ENCODE measurements at places on chromosomes 1 and 21. TPM values are rescaled to one million over a fixed set of nuclear protein-coding genes. Genes with fewer than 3 reads are reported as not detected.

- H3K27ac ChIP-seq = no peak overlapping the region
- H3K4me1 ChIP-seq = no peaks in the 10 kb centered on the region
- H3K36me3 ChIP-seq = peaks cover 10% of the 10 kb centered on the region
- no peak overlapping the region for H3K4me3 ChIP-seq
Observed at GRCh38 chr1:40267767-40268187, 9.7 kb downstream of the ZMPSTE24 start.

ARTN gene
- total RNA-seq = not detected

- no peak overlapping the region for H3K27ac ChIP-seq
- no peaks in the 10 kb centered on the region for H3K36me3 ChIP-seq
- peaks cover 91% of the 10 kb centered on the region for H3K4me1 ChIP-seq
- H3K27me3 ChIP-seq = peaks cover 4% of the 10 kb centered on the region
- no peak overlapping the region for H3K4me3 ChIP-seq
- DNase-seq = no peak
Observed at GRCh38 chr21:44931137-44931500, 8.7 kb upstream of the SLX9 start.

DNA sequence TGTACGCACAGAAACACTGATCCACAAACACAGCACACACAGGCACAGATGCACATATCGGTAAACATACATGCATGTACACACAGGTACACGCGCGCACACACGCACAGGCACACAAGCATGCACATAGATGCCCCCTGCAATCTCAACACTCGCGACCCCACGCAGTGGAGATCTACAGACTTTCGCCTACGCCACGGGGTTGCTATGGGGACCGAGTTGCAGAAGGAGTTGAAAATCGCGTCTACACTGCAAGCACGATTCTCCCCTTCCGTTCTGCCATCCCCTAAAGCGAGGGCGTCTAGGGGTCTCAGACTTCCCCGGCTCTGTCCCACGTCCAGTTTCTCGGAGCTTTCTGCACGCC lies 826 bp downstream of the TRIM17 start:
- no peaks in the 10 kb centered on the region for H3K27me3 ChIP-seq
- H3K36me3 ChIP-seq = no peaks in the 10 kb centered on the region
- peaks cover 26% of the 10 kb centered on the region for H3K4me1 ChIP-seq
- peak overlapping the region; percentile 40 for H3K4me3 ChIP-seq
- no peak for DNase-seq
- H3K27ac ChIP-seq = no peak overlapping the region

MAEL gene
- not detected for total RNA-seq

IL22RA1 gene
- 2.1 TPM for total RNA-seq

- peak within 1 kb of the TSS; percentile 12 for H3K27ac ChIP-seq
- H3K4me3 ChIP-seq = peak within 1 kb of the TSS; percentile 58
- DNase-seq = peak; percentile 62
- H3K27me3 ChIP-seq = 0 out of 3 replicates have a peak, but pooled peaks cover 9% of the 10 kb centered on the region
- H3K36me3 ChIP-seq = no peaks in the 10 kb centered on the region
- H3K4me1 ChIP-seq = peaks cover 80% of the 10 kb centered on the region
Observed at GRCh38 chr1:43285269-43285990, at the start of gene C1orf210. TSS of gene C1orf210 (minus strand) at chr1:43285581. CDS start at chr1:43283270, 2,311 bp downstream.

C1orf210 gene
- total RNA-seq = 0.52 TPM

- H3K27ac ChIP-seq = no peak overlapping the region
- no peak for DNase-seq
- H3K36me3 ChIP-seq = no peaks in the 10 kb centered on the region
Observed at GRCh38 chr1:170461762-170462384, 70.1 kb upstream of the GORAB start.

PHGDH gene
- total RNA-seq = 133 TPM

GRCh38 chr21:27429710-27430341 lies 462.9 kb upstream of the ADAMTS5 start:
- no peak for DNase-seq
- H3K27me3 ChIP-seq = no peaks in the 10 kb centered on the region
- no peak overlapping the region for H3K27ac ChIP-seq
- no peaks in the 10 kb centered on the region for H3K4me1 ChIP-seq

GRCh38 chr1:72830606-72831390 lies 548.5 kb upstream of the NEGR1 start:
- H3K36me3 ChIP-seq = no peaks in the 10 kb centered on the region
- no peak for DNase-seq
- H3K4me1 ChIP-seq = no peaks in the 10 kb centered on the region

DNA sequence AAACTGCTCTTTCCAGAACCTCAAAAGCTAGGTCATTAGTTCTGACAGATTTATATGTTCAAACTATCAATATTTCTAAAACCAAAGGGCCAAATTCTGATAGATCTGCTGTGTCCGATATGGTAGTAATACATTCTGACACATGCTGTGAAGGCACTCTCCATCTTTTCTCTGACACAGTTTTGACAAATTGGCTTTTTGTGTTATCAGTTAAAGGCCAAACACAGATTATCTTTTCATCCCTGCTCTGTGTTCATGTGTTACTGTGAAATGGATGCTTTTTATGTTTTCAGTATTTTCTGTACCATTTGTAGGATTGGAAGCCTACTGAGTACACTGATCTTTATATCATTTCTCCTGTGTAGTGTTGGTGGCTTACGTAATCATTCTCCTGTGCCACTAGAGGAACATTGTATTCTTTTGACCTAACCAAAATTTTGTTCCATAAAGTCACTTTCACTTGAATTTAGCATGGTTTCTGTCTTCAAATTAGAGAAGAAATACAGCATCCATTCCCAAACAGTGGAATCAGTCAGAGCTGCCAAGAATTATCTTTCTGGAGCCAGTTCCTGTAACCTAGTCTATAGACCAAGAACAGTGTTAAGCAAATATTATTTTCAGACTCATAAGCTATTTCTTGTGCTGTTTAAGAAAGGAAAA lies 137.2 kb downstream of the ADGRL2 start:
- no peaks in the 10 kb centered on the region for H3K27me3 ChIP-seq
- no peaks in the 10 kb centered on the region for H3K4me1 ChIP-seq
- H3K27ac ChIP-seq = no peak overlapping the region
- H3K4me3 ChIP-seq = no peak overlapping the region

SERINC2 gene
- total RNA-seq = 4.8 TPM

DNA sequence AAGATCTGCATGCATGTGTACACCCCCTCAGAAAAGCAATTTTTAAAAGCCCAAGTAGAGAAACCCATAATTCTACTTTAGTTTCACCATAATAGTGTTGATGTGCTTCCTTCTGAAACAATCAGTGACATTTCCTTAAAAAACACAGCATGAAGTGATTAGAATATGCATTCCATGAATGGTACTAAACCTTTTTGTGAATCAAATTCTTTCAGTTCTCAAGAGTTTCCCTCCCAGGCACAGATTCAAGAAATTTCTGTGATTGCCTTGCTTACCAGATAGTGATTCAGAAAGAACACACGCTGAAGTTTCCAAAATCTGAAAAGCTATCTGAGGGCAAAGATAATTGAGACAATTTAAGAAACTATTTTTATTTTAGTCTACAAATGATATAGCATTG lies 136.4 kb upstream of the ADGRL2 start:
- H3K27me3 ChIP-seq = no peaks in the 10 kb centered on the region
- H3K4me3 ChIP-seq = no peak overlapping the region
- H3K27ac ChIP-seq = no peak overlapping the region
- no peaks in the 10 kb centered on the region for H3K4me1 ChIP-seq

GRCh38 chr1:14390816-14391215 lies 207.7 kb upstream of the KAZN start:
- no peak overlapping the region for H3K27ac ChIP-seq
- H3K27me3 ChIP-seq = no peaks in the 10 kb centered on the region
- no peaks in the 10 kb centered on the region for H3K36me3 ChIP-seq

DNA sequence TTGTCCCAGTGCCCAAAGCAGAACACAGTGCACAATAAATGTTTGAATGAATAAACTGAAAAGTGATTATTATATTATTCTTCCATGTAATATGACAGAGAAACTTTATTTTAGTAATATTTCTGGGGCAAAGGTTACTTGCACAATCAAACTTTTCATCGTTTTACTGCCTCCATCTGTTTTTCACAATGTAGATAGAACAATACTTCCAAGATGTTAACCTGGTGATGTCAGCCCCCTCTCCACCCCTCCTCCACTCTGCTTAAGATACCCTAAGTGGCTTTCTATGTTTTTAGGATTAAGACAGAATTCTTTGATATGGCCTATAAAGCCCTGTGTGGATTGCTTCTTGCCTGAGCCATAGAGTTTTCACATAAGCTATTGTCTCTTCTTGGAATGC lies 13.8 kb upstream of the NTMT2 start:
- no peaks in the 10 kb centered on the region for H3K36me3 ChIP-seq
- H3K4me1 ChIP-seq = no peaks in the 10 kb centered on the region
- H3K27ac ChIP-seq = no peak overlapping the region
- no peak overlapping the region for H3K4me3 ChIP-seq
- DNase-seq = no peak

DNA sequence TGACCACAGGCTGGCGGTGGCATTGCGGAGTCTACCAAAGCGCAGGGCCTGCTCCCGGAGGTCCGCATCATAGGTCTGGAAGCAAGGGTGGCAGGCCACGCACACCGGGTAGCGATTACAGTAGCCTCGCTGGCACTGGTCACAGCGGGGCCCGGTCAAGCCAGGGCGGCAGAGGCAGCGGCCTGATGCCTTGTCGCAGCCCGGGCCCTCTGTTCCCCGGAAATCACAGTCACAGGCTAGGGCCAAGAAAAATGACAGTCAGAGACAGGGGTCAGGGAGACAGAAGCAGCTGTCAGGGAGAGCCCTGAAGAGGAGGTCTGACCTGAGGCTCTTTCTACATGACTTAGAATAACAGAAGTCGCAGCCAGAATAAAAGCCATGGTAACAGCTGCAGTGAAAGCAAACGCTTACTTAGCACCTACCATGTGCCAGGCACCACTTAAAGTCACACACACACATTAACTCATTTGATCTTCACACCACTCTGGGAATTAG lies 26.4 kb downstream of the LAMB3 start:
- DNase-seq = no peak
- no peaks in the 10 kb centered on the region for H3K36me3 ChIP-seq
- no peak overlapping the region for H3K27ac ChIP-seq
- H3K27me3 ChIP-seq = no peaks in the 10 kb centered on the region

- peak; percentile 34 for DNase-seq
- H3K4me1 ChIP-seq = peaks cover 29% of the 10 kb centered on the region
- H3K27ac ChIP-seq = no peak overlapping the region
- H3K36me3 ChIP-seq = no peaks in the 10 kb centered on the region
- H3K27me3 ChIP-seq = no peaks in the 10 kb centered on the region
- H3K4me3 ChIP-seq = no peak overlapping the region
Observed at GRCh38 chr21:36203603-36203889, 46.9 kb downstream of the DOP1B start.

DNA sequence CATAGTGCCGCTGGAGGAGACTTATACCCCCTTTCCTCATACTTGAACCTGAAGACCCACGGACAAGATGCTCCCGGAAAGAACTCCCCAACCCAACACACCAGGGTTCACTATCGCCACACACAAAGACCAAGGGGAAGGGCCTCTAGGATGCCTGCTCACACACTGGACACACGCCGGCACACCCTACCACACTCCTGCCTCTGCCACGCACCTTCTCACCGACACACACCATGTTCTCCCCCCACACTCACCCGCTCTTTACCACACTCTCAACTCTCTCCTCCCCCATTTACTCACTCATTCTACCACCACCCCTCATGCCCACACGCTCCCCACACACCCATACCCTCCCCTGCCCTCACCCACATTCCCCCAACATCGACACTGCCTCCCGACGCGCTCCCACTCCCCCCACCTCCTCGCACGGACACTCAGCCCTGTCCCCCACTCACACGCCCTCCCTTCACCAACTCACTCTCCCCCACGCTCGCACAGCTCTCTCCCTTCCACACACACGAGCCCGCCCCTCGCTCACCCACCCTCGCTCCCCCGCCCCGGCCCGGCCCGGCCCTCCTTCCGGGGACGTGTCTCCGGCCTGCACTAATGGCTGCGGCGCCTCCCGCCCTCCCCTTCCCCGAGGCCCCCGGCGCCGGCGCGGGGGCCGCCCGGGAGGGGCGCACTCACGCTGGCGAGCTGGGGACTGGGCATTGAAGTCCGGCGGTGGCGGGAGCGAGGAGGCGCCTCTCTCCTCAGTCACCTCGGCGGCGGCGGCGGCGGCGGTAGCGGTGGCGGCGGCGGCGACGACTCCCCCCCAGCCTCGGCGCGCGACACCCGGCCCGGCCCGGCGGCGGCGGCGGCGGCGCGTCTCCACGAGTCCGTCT lies 626 bp downstream of the PTP4A2 start:
- H3K27me3 ChIP-seq = no peaks in the 10 kb centered on the region
- peaks cover 67% of the 10 kb centered on the region for H3K4me1 ChIP-seq
- no peaks in the 10 kb centered on the region for H3K36me3 ChIP-seq

DNA sequence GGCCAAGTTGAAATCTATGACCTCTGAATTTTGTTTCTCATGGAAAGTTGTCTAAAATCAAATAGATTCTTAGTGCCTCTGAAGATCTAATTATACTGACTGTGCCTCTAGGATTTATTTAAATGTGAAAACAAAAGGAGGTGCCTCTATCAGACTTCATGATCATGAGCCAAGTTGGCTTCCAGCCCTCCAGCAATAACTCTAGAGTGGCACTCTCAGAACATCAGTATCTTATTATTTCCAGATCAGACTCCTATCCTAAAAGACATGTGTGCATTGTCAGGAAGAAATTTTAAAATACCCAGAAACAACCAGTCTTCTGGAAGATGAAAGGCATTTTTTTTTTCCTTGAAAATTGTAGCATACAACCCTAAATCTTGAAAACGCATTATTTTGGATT lies 368.0 kb downstream of the PDE4B start:
- H3K36me3 ChIP-seq = no peaks in the 10 kb centered on the region
- H3K27me3 ChIP-seq = no peaks in the 10 kb centered on the region
- DNase-seq = no peak

DNA sequence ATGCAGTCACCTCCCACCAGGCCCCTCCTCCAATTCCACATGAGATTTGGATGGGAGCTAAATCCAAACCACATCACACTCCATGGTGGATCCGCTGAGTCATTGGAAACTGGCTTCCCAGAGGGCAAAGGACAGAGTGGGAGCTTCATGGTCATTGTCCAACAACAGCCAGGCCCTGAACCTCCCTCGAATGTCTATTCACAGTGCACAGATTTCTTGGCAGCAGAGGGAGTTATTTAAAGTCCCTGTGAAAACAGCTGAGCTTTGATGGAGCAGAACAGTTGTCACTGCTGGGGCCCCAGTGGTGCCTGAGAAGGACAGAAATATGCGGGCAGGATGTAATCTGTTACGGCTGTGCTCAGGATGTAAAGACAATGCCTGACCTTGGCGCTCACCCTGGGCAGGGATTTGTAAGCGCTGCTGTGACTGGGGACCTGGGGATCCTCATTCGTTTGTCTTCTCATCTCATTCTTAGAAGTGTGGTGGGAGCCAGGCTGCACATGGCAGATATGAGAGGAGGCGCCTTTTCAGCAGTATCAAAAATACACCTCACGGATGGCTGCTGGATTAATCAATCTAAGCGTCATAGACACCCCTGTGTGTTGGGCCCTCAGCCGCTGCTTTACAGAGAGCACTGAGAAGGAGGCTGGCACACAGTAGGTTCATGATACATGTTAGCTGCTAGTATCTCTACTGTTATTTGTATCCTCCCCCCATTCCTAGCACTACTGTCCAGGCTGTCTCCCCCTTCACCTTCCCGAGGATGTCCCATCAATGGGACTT lies 439.4 kb downstream of the PTPRU start:
- no peaks in the 10 kb centered on the region for H3K36me3 ChIP-seq
- peaks cover 3% of the 10 kb centered on the region for H3K27me3 ChIP-seq
- no peak overlapping the region for H3K4me3 ChIP-seq
- H3K4me1 ChIP-seq = no peaks in the 10 kb centered on the region
- no peak for DNase-seq

Measured in HepG2 (cell line).